ENCODE measurements at places on chromosomes 5 and 9.

- no peak for DNase-seq
Observed at GRCh38 chr5:76663573-76663972, 40.4 kb upstream of the F2RL2 start.

GRCh38 chr9:114308361-114308950 is 14.4 kb upstream of the ORM1 start:
- no peak for DNase-seq

DNA sequence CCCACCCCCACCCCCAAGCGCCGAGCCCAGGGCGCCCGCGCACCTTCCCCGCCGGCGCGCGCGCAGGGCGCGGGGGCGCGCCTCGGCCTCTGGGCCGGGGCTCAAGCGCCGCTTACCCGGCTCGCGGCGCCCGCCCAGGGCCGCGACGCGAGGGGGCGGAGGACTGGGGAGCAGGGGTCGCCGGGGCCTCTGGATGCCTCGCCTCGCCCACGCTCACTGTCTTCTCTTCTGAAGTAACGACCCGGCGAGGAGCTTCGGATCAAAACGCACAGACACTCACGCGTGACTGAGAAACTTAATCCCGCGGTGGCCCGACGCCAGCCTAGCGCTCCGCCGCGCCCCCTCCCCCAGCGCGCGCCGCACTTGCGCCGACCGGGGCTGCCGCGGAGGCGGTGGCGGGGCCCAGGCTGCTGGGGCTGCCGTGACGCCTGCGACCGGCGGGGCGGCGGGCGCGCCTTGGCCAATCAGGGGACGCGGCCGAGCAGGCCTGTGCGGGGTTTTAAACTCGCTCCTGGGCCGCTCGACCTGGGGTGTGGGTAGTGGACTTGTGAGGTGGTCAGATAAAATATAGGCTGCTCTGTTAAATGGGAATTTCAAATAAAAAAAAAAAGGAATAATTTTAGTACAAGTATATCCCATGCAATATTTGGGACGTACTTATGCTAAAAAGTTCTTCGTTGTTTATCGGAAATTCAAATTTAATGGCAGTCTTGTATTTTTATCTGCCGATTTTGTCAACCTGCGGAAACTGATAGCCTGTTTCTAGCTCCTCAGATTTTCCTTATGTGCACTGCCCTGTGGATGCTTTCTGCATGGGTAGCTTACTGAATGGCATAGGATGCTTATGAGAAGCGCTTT is at the start of gene MPDZ:
Gene MPDZ, minus strand, starts transcription at position 409 of the 858 bp plus-strand sequence. CDS start 29,377 bp downstream, outside the sequence.
- no peak for DNase-seq

DNA sequence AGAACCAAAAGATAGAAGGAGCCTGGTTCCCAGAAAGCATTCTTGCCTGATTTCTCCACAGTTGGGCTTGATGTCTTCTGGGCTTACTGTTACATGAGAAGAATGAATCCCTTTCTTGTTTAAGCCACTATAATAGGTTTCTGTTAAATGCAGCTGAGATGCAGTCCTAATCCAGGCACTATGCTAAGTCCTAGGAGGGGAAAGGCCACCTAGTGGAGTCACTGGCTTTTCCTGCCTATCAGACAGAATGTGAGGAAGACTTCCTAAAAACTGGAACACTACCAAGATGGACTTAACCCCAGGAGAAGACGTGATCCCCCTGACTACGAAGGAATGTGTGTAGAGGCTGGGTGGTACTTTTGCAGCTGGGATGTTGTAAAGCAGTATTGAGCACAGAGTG is 34.3 kb upstream of the FSD1L start:
- no peak for DNase-seq

DNA sequence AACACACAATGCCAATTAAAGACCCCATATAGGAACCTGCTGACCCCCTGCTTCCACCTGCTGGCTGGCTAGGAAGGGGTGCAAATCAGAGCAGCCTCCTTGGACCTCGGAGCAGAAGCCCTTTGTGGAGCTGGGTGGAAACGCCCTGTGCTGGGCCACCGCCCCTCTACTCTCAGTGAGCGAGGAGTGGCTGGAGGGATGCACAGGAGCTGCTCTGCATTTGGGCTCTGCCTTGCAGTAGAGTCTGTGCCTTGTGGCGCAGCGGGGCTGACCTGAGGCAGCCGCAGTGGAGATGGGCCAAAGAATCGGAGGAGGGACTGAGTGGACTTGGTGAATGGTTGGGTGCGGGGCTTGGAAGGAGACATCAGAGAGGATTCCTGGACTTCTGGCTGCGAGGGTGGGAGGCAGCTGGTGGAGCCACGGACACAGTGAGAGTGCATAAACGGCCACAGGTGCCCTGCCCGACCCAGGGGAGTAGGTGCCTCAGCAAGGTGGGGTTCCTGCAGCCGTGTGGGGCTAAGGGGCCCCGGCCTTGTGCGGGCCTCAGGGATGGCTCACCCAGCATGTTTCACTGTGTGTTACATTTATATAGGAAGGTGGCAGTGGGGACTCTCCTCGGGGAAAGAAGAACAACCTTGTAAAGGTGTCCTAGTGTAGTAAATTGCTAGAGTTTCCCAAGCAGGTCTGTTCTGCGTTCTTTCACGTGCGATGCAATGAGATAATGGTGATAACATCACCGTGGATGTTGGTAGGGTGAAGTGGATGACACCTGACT is 14.1 kb upstream of the IRX4 start:
- DNase-seq = no peak

DNA sequence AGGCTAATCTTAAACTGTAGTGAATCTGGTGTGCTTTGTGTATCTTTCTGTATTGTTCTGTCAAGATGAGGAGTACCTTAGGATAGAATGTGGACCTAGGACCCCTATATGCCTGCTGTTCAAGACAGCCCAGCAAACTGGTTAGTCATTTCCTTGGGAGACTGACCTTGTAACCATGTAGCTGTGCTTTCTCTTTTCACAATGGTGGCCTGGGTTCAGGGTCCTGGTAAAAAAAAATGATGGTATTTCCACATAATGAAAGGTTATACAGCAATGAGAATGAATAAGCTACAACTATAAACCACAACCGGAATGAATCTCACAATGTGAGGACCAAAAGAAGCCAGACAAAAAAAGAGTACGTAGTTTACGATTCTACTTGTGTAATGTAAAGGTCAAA is 36.4 kb upstream of the F2RL1 start:
- no peak for DNase-seq

DNA sequence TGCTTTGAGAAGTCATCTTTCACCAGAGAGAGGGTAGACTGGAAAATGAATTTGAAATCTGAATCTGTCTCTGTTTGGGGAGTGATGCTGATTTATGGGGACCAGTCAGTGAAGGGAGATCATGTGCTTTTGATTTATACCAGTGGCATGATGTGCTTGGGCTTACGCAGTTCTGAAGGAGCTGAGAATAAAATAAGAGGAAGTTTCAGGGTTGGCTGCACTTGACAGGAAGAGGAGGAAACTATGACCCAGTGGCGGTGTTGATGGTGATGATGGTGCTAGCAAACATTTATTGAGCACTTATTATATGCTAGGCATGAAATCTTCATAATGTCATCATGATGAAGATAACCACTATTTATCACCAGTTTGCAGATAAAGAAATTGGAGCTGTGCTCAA is 136.4 kb upstream of the GLRA1 start:
- DNase-seq = no peak

DNA sequence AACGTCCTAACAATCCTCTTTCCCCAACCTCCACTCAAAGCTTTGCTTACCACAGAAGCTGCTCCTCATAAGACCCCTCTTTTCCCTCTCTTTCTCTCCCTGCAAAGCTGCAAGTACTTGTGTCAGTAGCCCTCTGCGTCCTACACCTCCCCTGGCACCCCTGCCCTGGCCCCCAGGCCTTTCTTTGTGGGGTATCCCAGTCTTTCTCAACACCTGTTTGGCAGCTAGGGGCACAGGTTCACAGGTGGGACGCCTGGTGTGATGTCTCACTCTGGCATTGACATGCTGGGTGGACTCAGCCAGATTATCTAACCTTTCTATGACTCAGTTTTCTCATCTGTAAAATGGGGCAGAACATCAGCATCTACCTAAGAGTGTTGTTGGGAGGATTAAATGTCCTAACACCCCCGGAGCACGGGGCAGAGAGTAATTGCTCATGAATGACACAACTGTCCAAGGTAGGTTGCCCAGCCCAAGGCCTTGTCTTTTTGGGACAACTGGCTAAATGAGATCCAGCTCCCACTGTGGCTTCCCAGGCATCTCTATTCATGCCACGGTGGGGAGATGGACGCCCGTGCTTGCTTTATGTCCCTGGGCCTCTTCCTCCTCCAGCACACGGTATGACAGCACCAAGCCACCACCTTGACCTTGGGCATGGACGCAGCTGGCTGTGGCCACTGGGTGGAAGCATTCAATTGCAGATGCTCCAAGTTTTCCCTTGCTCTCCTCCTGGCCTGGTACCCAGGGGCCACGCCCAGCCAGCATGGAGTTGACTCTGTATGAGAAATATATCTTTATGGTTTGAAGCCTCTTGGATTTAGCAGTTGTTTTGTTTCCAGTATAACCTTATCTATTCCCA is 190.4 kb downstream of the RGS3 start:
- DNase-seq = no peak

- no peak for DNase-seq
Observed at GRCh38 chr9:26334706-26335105, 557.9 kb downstream of the CAAP1 start.

DNA sequence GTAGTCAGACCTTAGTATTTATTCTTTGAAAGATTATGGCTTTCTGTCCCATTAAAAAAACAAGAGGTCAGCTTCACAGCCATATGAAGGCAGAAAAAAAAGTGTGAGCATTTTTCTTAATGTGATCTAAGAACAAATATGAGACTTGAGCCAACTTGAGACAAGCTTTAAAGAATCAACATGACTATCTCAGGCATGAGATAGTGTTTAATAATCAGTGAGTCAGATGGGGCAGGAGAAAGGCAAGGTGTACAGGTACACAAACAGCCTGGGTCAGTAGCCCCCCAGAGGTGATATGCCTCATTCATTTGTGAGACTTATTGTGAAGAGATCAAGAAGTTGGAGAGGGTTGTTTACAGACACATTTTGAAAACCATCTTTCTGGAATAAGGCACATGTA is 83.6 kb downstream of the GDNF start:
- no peak for DNase-seq

GRCh38 chr5:125429498-125429897 is 683.1 kb upstream of the ZNF608 start:
- DNase-seq = no peak

DNA sequence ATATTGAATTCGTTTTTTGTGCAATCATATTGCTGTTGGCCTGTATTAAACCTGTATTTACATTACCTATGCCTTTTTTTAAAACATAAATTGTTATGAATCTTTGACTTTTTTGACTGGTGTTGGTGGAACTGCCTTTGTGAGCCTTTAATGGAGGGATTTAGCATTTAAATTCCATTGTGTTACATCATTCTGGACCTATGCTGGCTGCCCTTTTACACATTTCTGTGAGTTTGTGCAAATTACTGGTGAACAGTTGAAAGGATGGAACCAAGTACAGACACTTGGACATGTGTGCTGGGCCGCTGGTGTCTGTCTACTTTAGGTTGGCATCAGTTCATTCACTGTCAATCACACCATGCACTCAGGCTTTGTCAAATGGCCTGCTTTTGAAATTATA is 3.4 kb downstream of the SNX18 start:
- no peak for DNase-seq

DNA sequence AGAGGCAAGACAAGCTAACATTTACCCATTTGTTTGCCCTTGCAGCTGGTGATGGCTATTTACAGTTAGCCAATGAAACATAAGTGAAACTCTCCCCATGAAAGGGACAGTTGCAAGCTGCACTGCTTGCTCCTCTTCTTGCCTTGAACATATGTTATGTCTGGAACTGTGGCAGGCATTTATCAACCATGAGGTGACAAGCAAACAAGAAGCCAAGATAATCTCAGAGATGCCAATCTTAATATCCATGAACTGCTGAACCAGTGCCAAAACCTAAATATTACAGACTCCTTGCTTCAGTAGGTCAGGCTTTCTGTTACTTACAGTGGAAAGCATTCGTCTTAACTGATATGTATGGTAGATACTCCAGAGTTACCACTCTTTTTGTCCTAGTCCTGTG is 133.4 kb downstream of the ACTBL2 start:
- no peak for DNase-seq
